Left kidney (tissue), 8 donors: ENCODE measurements at places on chromosomes 7 and 10.

- DNase-seq, result no peak
Measured at GRCh38 chr10:11096422-11096821, 78.8 kb downstream of the CELF2 start.

GRCh38 chr10:59804220-59804619, 51.0 kb upstream of the MRLN start:
- no peak for DNase-seq

- DNase-seq, result no peak
Measured at GRCh38 chr7:77702968-77703472, 6.8 kb downstream of the RSBN1L start.

- DNase-seq, result no peak
Measured at GRCh38 chr10:123136221-123136805, 543 bp downstream of the HMX3 start.

GRCh38 chr10:28878236-28878970, 201.1 kb downstream of the BAMBI start:
- DNase-seq, result no peak

DNA sequence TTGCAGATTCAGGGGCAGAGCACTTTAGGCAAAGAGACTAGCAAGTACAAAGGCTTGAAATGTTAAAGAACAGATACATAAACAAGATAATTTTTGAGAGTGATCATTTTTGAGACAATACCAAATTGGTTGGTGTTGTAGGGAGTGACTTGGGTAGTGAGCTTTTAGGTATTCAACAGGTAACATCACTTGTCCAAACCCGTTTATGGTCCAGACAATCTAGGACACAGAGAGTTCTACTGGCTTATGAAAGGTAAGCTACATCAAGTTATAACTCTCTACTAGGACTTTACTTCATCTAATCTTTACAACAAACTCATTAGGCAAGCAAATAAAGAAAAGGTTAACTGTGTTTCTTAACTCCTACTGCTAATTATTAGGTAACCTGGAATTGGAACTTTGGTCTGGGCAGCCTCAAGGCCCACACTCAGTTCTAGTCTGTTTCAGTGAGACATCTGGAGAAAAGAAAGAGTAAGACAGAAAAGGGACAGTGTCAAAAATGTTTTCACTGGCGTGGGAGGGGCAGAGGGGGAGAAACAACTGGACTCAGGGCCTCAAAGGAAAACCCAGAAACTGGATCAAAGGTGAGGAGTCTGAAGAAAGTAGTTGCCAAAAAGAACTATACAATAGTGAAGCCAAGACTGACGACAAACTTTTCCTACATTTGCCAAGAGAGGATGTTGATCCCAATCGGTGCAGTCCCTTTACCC, 39.2 kb downstream of the GNAT3 start:
- no peak for DNase-seq

GRCh38 chr7:133797818-133798520, 329.2 kb upstream of the LRGUK start:
- no peak for DNase-seq

DNA sequence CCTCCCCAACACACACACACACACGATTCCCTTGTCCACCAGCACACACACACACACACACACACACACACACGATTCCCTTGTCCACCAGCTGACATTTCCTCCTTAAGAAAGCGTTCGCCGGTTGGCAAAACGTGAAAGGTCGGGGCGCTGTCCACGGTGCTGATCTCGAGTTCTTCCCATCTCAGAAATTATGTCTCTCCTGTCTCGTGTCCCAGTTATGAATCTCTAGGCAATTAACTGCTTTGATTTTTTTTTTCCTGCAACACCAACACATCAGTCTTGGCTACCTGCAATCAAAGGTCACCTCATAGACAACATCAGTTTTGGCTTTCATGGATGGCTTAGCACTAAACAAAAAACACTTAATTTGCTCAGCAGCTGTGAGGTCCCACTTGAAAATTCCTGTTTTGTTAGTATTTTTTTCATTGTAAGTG, 1.9 kb downstream of the INA start:
- DNase-seq, result peak; percentile 66

DNA sequence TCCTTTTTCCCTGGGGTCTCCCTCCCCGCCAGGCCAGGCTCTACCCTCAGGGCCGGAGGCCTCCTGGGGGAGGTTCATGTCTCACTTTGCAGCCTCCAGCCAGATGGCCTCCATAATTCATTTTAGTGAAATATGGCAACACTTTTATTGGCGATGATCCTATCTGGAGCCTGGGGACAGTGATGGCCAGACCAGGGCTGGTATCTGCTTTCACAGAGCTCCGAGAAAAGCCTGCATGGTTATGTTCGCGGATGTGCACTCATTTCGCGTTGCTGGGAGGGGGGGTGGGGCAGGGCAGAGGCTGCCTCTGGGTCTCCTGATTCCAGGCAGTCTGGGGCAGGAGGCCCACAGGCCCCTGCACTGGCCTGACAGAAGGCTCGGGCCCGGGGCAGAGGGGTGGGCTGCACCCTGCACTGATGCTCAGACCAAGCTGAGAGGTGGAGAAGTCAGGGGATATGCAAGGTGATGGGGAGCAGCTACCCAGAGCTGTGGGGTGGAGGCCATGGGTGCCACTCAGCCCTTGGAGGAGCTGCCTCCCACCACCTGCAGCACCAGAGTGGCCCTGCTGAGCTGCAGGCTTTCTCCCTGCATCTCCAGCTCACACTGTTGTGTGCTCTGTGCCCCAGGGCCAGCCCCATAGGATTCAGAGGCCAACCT, 85.3 kb upstream of the RET start:
- DNase-seq, result no peak
